ENCODE measurements at places on chromosomes 1 and 21.

DNA sequence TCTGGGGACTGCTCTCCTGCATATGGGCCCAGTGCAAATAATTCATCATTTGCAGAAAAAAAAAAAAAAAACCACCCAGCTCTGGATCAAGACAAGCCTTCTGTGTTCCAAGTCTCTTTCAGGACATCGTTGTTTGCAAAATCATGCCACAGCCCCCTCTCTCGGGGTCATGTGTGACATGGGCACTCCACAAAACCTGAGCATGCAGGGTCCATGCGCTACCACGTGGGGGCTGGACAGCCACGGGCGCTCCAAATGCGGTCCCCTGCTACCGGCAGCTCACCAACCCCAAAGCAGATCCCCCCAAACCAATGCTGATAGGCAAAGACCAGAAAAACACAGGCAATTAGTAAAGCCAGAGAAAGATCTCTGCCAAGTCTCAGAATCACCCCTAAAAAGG, 17.6 kb downstream of the NPHP4 start:
- no peak for DNase-seq

DNA sequence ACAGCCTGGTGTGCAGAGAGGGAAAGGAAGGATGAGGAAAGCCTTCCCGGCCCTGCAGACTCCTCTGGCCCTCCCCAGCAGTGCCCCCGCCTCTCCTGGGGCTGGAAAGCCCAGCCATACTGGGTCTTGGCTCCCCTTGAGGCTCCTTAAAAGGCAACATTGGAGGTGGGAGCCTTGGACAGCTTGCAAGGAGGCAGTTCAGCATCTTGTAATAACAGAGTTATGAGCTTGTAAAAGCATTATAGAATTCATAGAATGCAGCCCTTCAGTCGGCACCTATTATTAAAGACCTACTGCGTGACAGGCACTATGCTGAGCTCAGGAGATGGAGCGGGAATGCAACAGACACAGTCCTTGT, 4.2 kb downstream of the TINAGL1 start:
- DNase-seq = no peak

DNA sequence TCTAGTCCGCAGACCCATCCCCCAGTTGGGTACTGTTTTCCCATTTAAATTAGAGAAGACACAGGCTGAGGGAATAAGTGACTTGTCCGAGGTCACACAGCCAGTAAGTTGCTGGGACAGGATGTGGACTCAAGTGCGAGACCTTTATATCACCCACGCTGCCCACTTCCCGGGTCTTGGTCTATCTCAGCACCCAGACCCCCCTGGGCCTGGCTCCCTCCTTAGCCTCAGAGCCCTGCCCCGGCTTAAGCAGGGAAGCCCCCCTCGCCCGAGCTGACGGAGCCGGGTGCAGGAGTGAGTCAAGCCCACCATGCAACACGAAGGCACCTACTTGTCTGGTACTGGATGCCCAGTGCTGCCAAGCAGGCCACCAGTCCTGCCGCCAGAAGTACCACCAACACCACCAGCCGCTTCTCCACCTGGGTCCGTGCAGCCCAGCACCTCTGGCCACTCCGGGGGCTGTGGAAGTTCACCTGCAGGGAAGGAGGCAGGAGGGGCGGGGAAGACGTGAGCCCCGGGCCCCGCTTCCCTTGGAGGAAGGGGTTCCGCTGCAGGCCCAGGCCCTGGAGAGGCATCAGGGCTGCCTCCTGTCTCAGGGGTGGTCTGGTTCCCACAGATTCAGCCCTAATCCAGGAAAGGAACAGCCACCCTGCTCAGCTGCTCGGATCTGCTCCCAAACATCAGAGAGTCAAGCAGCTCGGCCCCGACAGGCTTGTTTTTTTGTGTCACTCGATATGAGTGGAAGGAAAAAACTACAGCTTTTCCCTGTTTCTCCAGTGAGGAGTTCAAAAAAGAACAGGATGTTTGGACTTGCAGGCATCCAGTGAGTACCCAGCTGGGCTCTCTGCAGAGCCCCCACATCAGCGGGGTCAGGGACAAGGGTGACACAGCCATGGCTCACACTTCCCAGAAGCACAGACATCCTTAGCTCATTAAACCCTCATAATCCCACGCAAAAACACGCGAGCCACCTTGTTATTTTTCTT, 11.1 kb downstream of the ECE1 start:
- no peak for DNase-seq

- no peak for DNase-seq
These were observed 95.7 kb downstream of the GLIS1 start for GRCh38 chr1:53643041-53643880.

- DNase-seq = no peak
These were observed 37.0 kb downstream of the NDUFS5 start for GRCh38 chr1:39063191-39063590.

DNA sequence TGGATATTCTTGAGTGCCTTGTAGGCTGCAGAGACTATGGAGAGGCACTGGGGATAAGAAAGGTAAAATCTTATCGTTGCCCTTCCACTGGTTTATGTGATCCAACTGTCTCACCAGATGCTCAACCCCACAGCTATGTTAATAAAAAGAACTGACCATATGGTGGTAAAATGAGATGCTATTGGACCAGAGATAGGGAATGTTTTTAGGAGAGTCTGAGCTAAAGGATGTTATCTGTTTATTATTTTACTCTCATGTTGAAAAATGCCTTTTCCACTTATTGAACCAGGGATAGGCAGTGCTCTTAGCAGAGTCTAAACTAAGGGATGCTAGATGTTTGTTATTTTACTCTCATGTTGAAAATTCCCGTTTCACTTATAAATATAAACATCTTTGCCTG, 172.8 kb upstream of the GREM2 start:
- DNase-seq = no peak

DNA sequence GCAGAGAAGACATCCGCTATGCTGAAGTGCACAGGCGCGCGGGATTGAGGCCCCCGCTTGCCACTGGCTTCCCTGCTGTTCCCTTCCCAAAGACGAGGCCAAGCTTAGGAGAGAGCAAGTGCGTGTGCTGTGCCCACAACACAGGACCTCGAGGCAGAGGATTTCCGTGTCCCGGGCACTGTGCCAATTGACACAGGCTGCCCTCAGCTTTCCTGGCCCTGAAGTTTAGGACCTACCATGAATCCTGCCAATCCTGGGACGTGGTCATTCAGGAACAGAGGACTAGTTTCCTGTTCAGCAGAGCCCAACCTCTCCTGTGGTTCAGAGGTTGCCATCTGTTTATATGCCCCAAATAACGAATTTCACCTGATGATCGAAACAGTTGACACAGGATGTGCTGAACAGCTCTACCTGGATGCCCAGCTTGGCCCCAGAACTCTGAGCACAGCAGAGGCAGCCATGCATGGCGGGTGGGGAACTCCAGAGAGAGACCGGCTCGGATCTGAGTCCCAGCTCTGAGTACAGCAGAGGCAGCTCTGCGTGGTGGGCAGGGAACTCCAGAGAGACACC, 22.0 kb downstream of the SLC37A1 start:
- DNase-seq = no peak

DNA sequence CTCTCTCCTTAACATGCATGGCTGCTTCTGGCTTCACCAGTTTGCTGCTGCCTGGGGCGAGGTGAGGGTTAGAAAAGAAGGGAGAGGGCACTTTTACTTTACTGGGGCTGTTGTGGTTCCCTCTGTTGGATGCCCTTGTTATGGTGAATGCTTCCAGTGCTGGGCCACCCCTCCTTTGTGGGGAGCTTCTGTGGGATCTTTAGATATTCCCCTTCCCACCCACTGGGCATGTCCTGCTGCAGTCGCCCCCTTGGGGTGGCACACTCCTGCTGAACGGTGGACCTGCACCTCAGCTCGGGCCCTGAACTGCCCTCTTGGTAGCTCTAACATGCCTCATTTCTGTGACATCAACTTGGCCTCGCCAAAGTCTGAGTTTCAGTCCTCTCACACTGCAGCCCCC, 6.0 kb downstream of the TNN start:
- no peak for DNase-seq

DNA sequence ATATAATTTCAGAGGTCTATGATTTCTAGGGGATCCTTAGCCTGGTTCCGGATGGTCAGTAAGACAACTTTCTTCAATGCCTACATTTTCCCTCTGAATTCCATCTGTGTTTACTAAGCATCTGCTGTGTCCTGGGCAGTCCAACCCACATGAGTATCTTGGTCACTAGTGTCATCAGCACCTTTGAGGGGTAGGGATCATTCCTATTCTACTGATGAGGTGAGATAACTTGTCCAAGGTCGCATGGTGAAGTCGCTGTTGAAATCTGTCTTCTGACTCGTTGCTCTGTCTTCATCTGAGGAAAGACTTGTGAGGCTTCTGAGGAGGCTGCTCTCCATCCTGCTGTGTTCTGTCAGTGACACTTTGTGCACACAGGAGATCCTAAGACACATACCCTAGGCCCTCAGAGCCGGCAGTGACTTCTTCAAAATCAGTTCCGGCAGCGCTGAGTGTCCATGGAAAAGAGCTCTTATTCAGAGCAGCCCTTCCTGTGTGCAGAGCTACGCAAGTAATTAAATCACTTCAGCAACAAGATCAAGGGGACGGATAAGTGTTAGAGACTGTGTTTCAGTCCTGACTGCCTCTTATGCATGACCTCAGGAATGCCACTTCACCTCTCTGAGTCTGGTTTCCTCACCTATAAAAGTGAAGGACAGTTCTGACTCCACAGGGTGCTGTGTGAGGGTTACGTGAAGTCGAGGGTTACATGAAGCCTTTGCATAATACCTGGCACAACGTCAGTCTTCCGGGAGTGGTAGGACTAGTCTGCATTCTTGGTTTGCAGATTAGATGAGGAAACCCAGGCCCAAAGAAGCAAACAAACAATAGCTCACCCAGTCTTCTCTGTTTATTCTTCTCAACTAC, 28.4 kb downstream of the AK2 start:
- DNase-seq = no peak

DNA sequence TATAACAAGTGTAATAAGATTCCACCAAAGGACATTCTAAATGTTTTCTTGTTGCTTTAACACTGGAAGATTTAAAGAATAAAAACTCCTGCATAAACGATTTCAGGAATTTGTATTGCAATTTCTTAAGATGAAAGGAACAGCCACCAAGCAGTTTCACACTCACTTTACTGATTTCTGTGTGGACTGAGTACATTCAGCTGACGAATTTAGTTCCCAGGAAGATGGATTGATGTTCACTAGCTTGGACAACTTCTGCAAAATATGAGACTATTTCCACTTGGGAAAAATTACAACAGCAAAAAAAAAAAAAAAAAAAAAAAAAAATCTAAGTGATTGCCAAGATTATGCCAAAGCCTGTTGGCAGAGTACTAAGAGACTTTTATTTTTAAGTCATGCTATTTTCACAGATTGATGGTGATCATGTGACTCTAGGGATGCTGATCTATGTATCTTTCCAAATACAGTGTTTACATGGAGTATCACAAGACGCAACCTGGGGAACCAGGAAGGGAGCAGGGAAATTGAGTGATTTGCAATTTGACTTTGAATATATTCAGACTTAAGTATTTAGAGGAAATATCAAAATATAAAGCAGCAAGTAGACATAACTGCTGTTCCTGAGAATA, 341.0 kb downstream of the NTNG1 start:
- DNase-seq = no peak

GRCh38 chr1:71792264-71792663, 490.1 kb downstream of the NEGR1 start:
- peak; percentile 7 for DNase-seq

DNA sequence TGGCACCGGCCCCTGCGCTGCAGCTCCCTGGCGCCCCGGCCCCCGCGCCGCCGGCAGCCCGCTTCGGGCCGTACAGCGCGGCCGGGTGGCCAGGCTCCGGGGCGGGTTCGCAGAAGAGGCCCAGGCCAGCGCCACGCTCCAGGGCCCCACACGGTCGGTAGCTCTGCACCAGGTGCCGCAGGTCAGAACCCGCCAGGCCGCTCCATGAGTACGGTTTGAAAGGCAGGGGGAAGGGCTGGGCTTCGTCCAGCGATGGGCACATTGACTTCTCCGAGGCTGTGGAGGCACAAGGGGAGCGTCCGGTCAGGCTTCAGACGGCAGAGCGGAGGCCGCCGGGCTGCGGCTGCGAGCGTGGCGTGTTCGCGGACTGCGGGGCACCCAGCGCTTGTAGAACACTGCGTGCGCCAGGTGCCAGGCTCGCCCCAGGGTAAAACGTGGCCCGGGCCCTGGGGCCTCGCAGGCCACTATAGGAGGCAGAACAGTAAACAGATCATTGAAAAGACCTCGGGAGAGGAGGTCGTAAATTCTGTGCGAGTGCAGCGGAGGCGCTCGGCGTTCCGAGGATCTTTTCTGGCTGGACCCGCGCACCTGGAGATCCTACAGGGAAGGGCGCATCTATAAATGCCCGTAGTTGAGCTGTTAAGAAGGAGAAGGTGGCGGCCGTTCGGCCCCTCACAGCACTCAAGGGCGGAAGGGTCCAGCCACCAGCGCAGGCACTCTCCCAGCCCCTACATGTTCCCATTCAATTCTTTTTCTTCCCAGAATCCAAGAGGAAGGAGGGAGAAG, 5.7 kb downstream of the GFI1 start:
- DNase-seq = no peak

- no peak for DNase-seq
These were observed 7.6 kb downstream of the SNRNP40 start for GRCh38 chr1:31289021-31289420.

DNA sequence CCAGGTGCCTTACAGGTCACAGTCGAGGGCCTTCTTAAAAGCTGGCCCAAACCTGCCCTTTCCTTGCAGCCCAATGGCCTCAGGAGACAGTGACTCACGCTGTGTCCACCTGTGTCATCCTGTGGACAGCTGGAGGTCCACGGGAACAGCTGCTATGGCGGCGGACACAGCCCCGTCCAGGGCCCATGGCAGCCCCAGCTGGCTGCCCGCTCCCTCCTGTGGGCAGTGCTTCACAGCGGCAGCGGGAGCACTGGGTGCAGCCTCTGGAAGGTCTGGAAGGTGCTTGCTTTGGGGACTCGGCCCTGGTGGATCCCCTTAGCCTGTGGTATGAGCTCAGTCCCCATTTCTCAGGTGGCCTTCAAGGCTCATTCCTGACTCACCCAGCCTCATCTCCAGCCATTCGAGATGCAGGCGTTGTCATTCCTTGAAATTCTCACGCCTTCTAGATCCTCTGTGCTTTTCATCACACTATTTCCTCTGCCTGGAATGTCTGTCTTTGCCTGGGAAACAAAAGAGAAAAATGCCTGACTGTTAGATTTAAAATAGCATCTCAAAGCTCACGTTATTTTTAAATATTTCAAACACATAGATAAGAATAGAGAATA, 86.8 kb downstream of the KIF26B start:
- no peak for DNase-seq

- DNase-seq = no peak
These were observed 997 bp downstream of the PRKACB start for GRCh38 chr1:84145068-84145467.

GRCh38 chr1:52506349-52506748, 46.5 kb downstream of the TUT4 start:
- DNase-seq = no peak

DNA sequence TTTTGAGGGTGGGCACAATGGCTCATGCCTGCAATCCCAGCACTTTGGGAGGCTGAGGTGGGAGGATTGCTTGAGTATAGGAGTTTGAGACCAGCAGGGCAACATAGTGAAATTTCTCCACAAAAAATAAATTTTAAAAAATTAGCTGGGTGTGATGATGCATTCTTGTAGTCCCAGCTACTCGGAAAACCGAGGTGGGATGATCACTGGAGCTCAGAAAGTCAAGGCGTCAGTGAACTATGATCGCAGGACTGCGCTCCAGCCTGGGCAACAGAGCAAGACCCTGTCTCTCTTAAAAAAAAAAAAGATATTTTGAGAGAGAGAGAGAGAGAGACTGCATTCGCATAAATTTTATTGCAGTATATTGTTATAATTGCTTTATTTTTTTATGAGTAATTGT, 75.9 kb upstream of the B3GALT5 start:
- DNase-seq = no peak

GRCh38 chr21:14762327-14762726, 216.2 kb upstream of the SAMSN1 start:
- no peak for DNase-seq

Data from Ammon's horn (tissue), 1 donor.